ENCODE measurements at places on chromosomes 16 and 17.

GRCh38 chr17:2106308-2106955, 51.5 kb downstream of the HIC1 start:
- peaks cover 9% of the 10 kb centered on the region for H3K36me3 ChIP-seq
- DNase-seq = no peak
- H3K27me3 ChIP-seq = no peaks in the 10 kb centered on the region

GRCh38 chr16:19315889-19316433, 30.4 kb downstream of the CLEC19A start:
- DNase-seq = no peak
- no peak overlapping the region for H3K4me3 ChIP-seq
- H3K4me1 ChIP-seq = no peaks in the 10 kb centered on the region
- H3K27me3 ChIP-seq = no peaks in the 10 kb centered on the region
- no peak overlapping the region for H3K27ac ChIP-seq

GRCh38 chr17:67912656-67913055, 83.6 kb downstream of the C17orf58 start:
- no peak for DNase-seq
- no peaks in the 10 kb centered on the region for H3K4me1 ChIP-seq
- no peaks in the 10 kb centered on the region for H3K27me3 ChIP-seq
- peaks cover 67% of the 10 kb centered on the region for H3K36me3 ChIP-seq
- no peak overlapping the region for H3K4me3 ChIP-seq
- H3K27ac ChIP-seq = no peak overlapping the region

GRCh38 chr17:46929413-46929812, 6.5 kb downstream of the GOSR2 start:
- H3K27ac ChIP-seq = no peak overlapping the region
- H3K36me3 ChIP-seq = peaks cover 52% of the 10 kb centered on the region
- no peaks in the 10 kb centered on the region for H3K27me3 ChIP-seq
- H3K4me1 ChIP-seq = peaks cover 14% of the 10 kb centered on the region
- no peak overlapping the region for H3K4me3 ChIP-seq

GRCh38 chr16:64469906-64470702, 651.8 kb downstream of the CDH11 start:
- H3K27ac ChIP-seq = no peak overlapping the region
- no peaks in the 10 kb centered on the region for H3K4me1 ChIP-seq
- H3K4me3 ChIP-seq = no peak overlapping the region
- DNase-seq = no peak
- H3K36me3 ChIP-seq = no peaks in the 10 kb centered on the region

GRCh38 chr17:17505610-17506171, 9.5 kb upstream of the RASD1 start:
- no peak overlapping the region for H3K4me3 ChIP-seq
- no peak overlapping the region for H3K27ac ChIP-seq
- no peaks in the 10 kb centered on the region for H3K36me3 ChIP-seq
- no peaks in the 10 kb centered on the region for H3K27me3 ChIP-seq
- H3K4me1 ChIP-seq = peaks cover 3% of the 10 kb centered on the region

- no peak overlapping the region for H3K27ac ChIP-seq
- H3K4me3 ChIP-seq = no peak overlapping the region
- H3K4me1 ChIP-seq = peaks cover 39% of the 10 kb centered on the region
- H3K27me3 ChIP-seq = no peaks in the 10 kb centered on the region
- DNase-seq = no peak
Measured at GRCh38 chr17:42009170-42009569, 8.1 kb downstream of the DNAJC7 start.

DNA sequence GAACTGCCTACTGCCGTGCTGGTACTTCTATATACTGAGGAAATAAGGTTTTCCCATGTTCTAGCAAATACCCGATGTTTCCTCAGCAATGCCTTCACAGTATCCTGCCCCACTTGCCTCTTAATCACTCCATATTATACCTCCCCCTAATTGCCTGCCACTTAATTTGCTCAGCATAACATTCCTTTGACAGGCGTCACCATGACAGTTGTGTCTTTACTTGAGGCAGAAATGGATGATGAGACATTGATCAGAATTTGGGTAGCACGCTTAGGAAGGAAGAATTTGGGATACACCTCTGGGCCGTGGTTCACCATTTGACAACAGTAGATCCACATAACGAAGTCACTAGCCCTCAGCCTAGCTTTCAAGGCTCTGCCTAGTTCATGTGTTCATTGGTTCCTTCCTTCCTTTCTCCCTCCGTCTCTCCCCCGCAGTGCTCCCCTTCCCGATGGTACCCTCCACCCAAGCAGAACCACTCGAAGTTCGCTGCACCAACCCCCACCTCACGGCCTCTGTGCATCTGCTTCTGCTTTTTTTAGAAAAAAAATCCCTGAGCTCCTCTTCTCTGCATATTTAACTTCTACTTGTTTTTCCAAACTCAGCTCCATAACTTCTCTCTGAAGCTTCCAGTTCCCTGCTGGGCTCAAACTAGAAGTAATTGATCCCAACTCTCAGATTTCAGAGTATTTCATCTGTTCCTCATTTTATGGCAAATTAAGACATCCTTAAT, 19.4 kb downstream of the IQCK start:
- H3K36me3 ChIP-seq = no peaks in the 10 kb centered on the region
- H3K4me3 ChIP-seq = no peak overlapping the region
- DNase-seq = no peak

DNA sequence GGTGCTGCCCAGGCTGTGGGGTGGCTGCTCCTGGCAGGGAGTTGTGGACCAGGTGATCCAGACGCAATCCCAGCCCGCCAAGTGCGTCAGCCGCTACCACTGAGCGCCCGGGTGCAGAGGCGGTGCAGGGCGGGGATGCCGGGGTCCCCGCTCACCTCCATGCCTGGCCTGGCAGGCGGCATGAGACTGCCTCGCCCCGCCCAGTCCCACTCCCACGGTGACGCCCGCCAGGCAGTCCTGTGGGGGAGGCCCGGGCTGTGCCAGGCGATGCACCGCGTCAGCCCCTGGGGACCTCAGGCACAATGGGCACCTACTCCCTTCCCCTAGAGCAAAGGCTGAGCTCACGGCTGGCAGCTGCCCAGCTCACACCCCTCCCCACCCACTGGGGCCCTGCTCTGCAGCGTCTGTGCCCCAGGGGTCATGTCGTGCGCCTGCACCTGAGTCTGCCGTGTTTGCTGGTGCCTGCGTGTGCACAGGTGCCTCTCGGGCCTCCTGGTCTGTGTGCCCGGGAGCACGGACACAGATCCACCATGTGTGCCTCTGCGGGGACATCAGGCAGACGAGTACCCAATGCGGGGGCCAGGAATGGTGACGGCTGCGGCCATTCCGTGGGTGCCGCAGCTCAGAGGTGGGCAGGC, 5.3 kb downstream of the RPUSD1 start:
- DNase-seq = no peak
- H3K27me3 ChIP-seq = no peaks in the 10 kb centered on the region
- no peak overlapping the region for H3K27ac ChIP-seq
- no peak overlapping the region for H3K4me3 ChIP-seq

GRCh38 chr17:67518876-67519275, 141.8 kb downstream of the PITPNC1 start:
- H3K4me3 ChIP-seq = no peak overlapping the region
- peaks cover 3% of the 10 kb centered on the region for H3K36me3 ChIP-seq
- peaks cover 25% of the 10 kb centered on the region for H3K4me1 ChIP-seq
- no peak for DNase-seq
- no peaks in the 10 kb centered on the region for H3K27me3 ChIP-seq

GRCh38 chr17:50181591-50182560, 16.1 kb downstream of the SGCA start:
- no peak overlapping the region for H3K4me3 ChIP-seq
- H3K4me1 ChIP-seq = peaks cover 28% of the 10 kb centered on the region
- no peak overlapping the region for H3K27ac ChIP-seq
- DNase-seq = no peak
- H3K36me3 ChIP-seq = no peaks in the 10 kb centered on the region

- DNase-seq = no peak
- H3K4me3 ChIP-seq = no peak overlapping the region
- H3K4me1 ChIP-seq = no peaks in the 10 kb centered on the region
- no peaks in the 10 kb centered on the region for H3K36me3 ChIP-seq
- no peak overlapping the region for H3K27ac ChIP-seq
Measured at GRCh38 chr17:13462673-13463124, 139.0 kb downstream of the HS3ST3A1 start.

GRCh38 chr17:43998552-43998951, 5.9 kb upstream of the NAGS start:
- H3K36me3 ChIP-seq = no peaks in the 10 kb centered on the region
- H3K27me3 ChIP-seq = peaks cover 9% of the 10 kb centered on the region
- no peak for DNase-seq
- no peak overlapping the region for H3K4me3 ChIP-seq
- peaks cover 10% of the 10 kb centered on the region for H3K4me1 ChIP-seq

GRCh38 chr16:74868501-74868900, 93.9 kb upstream of the FA2H start:
- no peak overlapping the region for H3K4me3 ChIP-seq
- peaks cover 3% of the 10 kb centered on the region for H3K36me3 ChIP-seq
- no peak for DNase-seq
- H3K27me3 ChIP-seq = no peaks in the 10 kb centered on the region

DNA sequence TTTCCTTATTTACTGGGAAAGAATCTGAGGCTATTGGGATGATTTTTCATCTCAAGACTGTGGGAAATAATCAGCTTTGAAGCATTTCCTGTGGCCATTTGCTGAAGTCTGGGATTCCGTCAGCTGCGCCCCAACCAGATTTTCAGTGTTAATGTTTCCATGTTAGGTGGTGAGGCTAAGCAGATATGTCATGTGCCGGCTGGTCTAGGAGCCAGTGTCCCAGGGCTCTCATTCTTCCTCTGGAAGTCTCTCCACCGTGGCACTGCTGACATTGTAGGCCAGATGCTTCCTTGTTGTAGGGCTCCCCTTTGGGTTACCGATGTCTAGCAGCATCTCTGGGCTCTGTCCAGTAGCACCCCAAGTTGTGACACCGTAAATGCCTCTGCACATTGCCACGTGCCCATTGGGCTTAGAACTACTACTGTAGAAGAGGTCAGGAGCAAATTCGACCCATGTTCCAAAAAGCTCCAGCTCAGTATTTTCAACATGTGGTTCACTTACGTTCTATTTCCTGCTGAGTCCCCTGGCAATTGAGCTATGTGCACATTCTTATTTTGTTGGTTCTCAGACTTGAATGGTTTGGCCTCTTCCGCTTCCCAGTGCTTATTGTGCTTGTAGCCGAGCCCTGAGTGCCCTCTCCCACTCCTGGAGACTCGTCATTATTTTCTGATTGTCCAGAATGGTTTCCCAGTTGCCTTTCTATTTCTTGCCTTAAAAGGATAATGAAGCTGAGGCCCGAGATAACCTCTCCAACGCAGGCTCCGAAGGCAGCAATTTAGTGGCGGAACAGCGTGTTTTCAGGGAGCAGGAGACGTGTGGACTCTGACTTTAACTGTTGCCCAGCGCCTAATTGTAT, 82.2 kb downstream of the SPECC1 start:
- no peak overlapping the region for H3K4me3 ChIP-seq
- H3K27ac ChIP-seq = no peak overlapping the region
- no peak for DNase-seq
- no peaks in the 10 kb centered on the region for H3K27me3 ChIP-seq
- H3K4me1 ChIP-seq = peaks cover 4% of the 10 kb centered on the region

- no peaks in the 10 kb centered on the region for H3K36me3 ChIP-seq
- H3K27ac ChIP-seq = no peak overlapping the region
- no peak for DNase-seq
- H3K4me1 ChIP-seq = no peaks in the 10 kb centered on the region
Measured at GRCh38 chr16:19330841-19331397, 45.4 kb downstream of the CLEC19A start.

DNA sequence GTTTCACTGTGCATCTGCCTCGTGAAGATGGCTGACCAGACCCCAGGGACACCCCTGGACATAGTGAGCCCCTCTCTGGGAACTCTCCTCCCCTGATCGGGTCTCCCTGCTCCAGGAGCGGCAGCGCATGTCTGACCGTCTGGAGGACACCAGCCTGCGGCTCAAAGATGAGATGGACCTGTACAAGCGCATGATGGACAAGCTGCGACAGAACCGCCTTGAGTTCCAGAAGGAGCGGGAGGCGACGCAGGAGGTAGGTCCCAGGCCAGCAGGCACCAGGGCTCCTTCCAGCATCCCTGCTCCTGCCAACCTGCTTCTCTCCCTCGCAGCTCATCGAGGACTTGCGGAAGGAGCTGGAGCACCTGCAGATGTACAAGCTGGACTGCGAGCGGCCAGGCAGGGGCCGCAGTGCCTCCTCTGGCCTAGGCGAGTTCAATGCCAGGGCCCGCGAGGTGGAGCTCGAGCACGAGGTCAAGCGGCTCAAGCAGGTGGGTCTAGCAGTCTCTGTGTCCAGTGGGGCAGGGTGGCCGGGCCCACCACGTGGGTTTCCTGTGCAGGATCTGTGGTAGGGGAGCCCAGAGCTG, 136.9 kb downstream of the RAB11FIP4 start:
- peaks cover 90% of the 10 kb centered on the region for H3K36me3 ChIP-seq
- no peak for DNase-seq
- no peak overlapping the region for H3K27ac ChIP-seq
- no peaks in the 10 kb centered on the region for H3K4me1 ChIP-seq
- no peaks in the 10 kb centered on the region for H3K27me3 ChIP-seq

DNA sequence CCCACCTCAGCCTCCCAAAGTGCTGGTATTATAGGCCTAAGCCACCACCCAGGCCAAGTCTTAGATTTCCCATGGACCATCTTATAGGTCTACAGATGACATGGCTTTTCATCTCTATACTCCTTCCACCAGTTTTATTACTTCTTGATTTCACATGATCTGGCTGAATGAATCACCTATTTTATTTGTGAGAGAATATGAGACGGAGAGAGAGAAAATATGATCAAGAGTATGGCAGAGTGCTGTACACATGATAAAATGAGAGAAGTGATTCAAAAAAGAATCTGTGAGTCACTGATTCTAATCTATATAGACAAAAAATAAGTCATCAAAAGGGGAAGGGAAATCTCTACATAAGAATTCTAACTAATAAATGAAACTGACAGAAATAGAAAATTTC, 13.7 kb downstream of the ACSM1 start:
- H3K27ac ChIP-seq = no peak overlapping the region
- no peaks in the 10 kb centered on the region for H3K27me3 ChIP-seq
- H3K4me1 ChIP-seq = no peaks in the 10 kb centered on the region
- no peaks in the 10 kb centered on the region for H3K36me3 ChIP-seq
- no peak for DNase-seq

GRCh38 chr17:17983376-17983775, 10.7 kb downstream of the DRC3 start:
- DNase-seq = no peak
- H3K4me1 ChIP-seq = no peaks in the 10 kb centered on the region
- H3K27me3 ChIP-seq = no peaks in the 10 kb centered on the region
- no peak overlapping the region for H3K27ac ChIP-seq

DNA sequence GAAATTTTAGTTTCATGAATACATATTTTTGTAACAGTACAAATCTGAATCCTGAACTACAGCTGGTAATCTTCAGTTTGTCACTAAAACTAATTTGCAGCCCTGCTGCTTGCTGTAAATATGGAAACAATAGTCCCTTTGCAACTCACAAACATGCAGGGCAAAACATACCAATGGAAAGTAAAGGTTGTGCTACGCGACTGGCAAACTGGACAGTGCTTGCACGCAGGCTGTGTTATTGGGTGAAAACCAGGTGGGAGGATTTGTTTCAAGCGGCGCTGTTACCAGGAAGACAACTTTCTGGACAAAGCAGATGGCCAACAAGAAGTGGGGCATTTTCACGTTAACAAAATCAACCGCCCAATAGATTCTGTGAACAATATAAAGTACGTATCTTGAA, 93.5 kb downstream of the CDYL2 start:
- no peaks in the 10 kb centered on the region for H3K36me3 ChIP-seq
- H3K27ac ChIP-seq = no peak overlapping the region
- H3K4me1 ChIP-seq = no peaks in the 10 kb centered on the region
- DNase-seq = no peak
